Astrocyte (in vitro differentiated cells and primary cell): ENCODE measurements at places on chromosomes 1 and 21.

DNA sequence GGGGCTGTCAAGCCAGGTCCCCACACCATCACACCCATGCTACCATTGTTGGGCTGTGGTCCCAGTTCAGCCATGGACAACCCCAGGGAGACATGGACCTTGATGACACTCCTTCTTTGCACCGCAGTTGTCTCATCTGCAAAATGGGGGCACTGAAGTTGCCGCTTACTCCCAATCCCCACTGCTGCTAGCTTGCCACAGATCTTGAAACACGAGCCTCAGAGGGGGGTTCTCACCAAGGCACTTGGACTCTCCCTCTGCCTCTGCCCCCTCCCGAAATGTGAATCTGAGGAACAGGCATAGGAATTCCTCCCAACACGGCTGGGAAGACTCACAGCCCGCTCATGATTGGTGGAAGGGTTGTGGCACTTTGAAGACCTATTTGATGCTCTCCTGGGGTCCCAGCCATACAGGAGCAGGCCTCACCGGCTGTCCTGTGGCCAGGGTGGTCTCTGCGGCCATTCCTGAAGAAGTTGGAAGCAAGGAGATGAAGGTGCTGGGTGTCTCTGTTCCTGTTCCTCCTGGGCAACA is 31.1 kb downstream of the RUNX3 start:
- H3K27ac ChIP-seq = no peak overlapping the region
- no peaks in the 10 kb centered on the region for H3K4me1 ChIP-seq
- H3K36me3 ChIP-seq = no peaks in the 10 kb centered on the region
- H3K27me3 ChIP-seq = peaks cover 23% of the 10 kb centered on the region

GRCh38 chr1:230261928-230262650 is 164.0 kb downstream of the PGBD5 start:
- no peaks in the 10 kb centered on the region for H3K27me3 ChIP-seq
- H3K27ac ChIP-seq = no peak overlapping the region
- DNase-seq = no peak
- no peak overlapping the region for H3K4me3 ChIP-seq

- no peaks in the 10 kb centered on the region for H3K4me1 ChIP-seq
- DNase-seq = no peak
- no peaks in the 10 kb centered on the region for H3K36me3 ChIP-seq
- no peaks in the 10 kb centered on the region for H3K27me3 ChIP-seq
Observed at GRCh38 chr1:86515597-86515996, 31.3 kb upstream of the CLCA4 start.

DNA sequence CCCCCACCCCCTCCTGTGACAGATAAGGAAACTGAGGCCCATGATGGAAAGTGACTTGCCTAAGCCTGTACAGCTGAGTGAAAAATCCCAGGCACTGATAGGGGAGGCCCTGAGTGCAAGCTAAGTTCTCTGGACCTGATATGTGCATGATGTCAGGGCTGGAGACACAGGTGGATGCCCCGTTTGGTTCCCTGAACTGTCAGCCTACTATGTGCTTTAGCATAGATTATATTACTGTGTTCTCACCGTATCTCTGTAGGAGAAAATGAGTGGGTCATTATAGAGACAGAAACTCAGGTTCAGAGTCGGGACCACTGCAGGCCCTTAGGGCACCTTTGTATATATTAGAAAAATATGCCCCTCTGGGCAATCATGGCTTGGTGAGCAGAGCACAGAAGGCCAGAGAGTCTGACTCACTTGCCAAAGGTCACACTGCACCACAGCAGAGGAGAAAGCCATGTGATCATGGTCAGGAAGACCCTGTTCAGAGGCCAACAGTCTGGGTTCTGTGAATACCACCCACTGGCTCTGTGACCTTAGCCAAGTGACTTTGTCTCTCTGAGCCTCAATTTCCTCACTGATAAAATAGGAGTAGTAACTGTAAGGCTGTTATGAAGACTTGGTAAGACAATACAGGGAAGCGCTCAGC is 145.8 kb upstream of the WNT4 start:
- no peak overlapping the region for H3K4me3 ChIP-seq
- peaks cover 9% of the 10 kb centered on the region for H3K27me3 ChIP-seq
- no peaks in the 10 kb centered on the region for H3K36me3 ChIP-seq

GRCh38 chr1:147336291-147336690 is 93.8 kb downstream of the CHD1L start:
- no peak for DNase-seq
- no peaks in the 10 kb centered on the region for H3K27me3 ChIP-seq
- no peaks in the 10 kb centered on the region for H3K36me3 ChIP-seq
- H3K27ac ChIP-seq = no peak overlapping the region

GRCh38 chr1:181152892-181153633 is 64.6 kb downstream of the IER5 start:
- H3K4me3 ChIP-seq = no peak overlapping the region
- H3K36me3 ChIP-seq = no peaks in the 10 kb centered on the region
- peaks cover 2% of the 10 kb centered on the region for H3K27me3 ChIP-seq
- H3K27ac ChIP-seq = no peak overlapping the region

DNA sequence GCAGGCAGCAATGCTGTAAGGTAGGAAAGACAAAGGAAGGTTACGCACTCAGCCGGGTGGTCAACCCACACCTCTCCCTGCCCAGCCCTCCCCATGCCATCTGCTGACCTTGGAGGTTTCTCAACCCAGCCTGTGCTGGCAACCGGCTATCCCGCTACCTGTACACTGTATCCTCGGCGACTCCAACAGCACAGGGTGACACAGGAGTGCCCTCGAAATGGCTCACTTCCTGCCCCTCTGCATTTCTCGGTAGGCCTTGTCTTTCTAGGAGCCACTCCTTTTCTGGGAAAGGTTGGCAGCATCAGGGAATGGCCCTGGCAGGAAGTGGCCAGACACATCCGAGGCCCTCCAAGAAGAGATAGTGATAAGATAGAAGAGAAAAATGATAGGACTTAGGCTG is 124.0 kb downstream of the PROX1 start:
- H3K4me1 ChIP-seq = peaks cover 5% of the 10 kb centered on the region
- H3K4me3 ChIP-seq = no peak overlapping the region
- no peaks in the 10 kb centered on the region for H3K27me3 ChIP-seq
- H3K36me3 ChIP-seq = no peaks in the 10 kb centered on the region

- no peaks in the 10 kb centered on the region for H3K27me3 ChIP-seq
- no peaks in the 10 kb centered on the region for H3K4me1 ChIP-seq
- no peak overlapping the region for H3K4me3 ChIP-seq
Observed at GRCh38 chr1:115726570-115726969, 41.9 kb downstream of the CASQ2 start.

DNA sequence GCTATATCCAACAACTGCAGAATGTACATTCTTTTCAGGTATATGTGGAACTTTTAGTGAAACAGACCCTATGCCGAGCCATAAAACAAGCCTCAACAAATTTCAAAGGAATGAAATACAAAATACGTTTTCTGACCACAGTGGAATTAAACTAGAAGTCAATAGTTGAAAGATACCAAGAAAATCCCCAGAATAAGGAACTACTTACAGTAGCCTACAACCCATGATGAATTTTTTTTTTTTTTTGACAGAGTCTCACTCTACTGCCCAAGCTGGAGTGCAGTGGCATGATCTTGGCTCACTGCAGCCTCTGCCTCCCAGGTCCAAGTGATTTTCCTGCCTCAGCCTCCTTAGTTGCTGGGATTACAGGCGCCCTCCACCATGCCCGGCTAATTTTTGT is 83.4 kb downstream of the RUNX3 start:
- peaks cover 19% of the 10 kb centered on the region for H3K4me1 ChIP-seq
- H3K27me3 ChIP-seq = no peaks in the 10 kb centered on the region
- peaks cover 12% of the 10 kb centered on the region for H3K36me3 ChIP-seq
- no peak overlapping the region for H3K4me3 ChIP-seq
- no peak overlapping the region for H3K27ac ChIP-seq
- DNase-seq = no peak

DNA sequence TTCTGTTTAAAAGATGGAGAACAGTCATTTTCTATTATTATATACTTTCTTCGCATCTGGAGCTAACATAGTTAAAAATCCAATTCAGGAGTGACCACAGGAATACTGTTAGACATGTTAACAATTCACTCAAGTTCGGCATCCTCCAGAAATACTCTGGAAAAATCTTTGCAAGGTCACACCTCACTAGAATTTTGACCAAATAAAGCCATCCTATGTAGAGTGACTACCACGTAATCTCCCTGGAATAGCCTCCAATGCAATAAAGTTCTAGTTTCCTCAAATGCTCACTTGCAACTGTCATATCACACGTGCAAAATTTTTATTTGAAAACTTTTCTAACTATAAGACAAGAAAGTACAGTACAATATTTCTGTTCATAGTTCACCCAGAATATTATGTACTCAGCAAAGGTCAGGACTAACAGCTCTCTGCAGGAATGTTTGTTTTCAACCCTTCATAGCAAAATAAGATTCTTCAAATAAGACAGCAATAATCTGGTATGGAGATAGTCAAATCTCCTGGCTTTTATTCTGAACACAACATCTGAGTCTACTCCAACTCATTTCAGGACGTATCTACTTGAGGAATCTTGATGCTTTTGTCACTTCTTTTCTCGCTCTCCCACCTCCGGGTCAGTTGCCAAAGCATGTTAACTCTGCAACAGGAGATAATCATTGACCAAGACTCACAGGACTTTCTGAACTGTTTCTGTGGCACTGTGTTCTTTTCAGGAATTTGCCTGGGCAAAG is 82.6 kb downstream of the GDAP2 start:
- no peak for DNase-seq
- no peak overlapping the region for H3K4me3 ChIP-seq
- no peaks in the 10 kb centered on the region for H3K27me3 ChIP-seq
- no peaks in the 10 kb centered on the region for H3K4me1 ChIP-seq
- no peak overlapping the region for H3K27ac ChIP-seq
- H3K36me3 ChIP-seq = no peaks in the 10 kb centered on the region

- no peaks in the 10 kb centered on the region for H3K36me3 ChIP-seq
- no peak for DNase-seq
- no peaks in the 10 kb centered on the region for H3K4me1 ChIP-seq
- no peak overlapping the region for H3K4me3 ChIP-seq
- H3K27ac ChIP-seq = no peak overlapping the region
Observed at GRCh38 chr1:28136169-28136921, 40.1 kb downstream of the PTAFR start.
